Calu3 (cell line): ENCODE measurements at places on chromosomes 11 and 22. TPM values are rescaled to one million over a fixed set of nuclear protein-coding genes. Genes with fewer than 3 reads are reported as not detected.

DNA sequence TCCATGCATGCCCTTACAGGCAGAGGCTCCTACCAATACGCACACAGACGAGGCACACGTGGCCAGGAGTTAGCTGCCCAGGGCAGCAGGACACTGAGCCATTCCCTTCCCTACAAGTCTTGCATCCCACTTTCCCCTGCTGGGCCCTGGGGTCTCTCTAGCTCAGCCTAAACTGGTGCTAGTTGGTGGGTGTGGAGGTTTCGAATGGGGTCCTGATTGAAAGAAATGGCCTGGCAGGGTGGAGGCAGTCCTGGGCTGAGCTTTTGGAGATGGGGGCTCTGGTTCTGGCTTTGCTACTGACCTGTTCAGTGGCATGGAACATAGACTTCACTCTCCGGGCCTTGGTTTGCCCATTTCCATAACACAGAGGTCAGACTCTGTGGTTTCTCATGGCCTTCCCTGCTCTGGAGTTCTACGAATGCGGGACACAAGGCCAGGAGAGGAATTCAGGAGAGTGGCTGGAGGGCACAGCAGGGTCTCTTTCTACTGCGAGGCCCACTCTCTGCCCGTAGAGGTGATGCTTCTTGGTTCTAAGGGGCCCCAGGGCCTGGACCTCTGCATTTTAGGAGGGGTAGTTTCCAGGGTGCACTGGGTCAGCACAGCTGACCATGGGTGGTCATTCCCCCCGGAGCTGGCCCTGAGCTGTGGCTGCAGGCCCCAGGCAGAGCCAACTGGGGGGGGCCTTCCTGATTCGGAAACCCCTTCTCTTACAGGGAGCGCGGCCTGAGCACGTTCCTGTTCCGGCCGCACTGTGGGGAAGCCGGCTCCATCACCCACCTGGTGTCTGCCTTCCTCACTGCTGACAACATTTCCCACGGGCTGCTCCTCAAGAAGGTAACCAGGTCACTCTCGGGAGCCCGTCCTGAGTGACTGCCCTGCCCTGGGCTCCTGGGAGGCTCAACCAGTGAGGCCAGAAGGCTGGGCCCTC is 40.0 kb downstream of the RNF141 start:
- DNase-seq = no peak

DNA sequence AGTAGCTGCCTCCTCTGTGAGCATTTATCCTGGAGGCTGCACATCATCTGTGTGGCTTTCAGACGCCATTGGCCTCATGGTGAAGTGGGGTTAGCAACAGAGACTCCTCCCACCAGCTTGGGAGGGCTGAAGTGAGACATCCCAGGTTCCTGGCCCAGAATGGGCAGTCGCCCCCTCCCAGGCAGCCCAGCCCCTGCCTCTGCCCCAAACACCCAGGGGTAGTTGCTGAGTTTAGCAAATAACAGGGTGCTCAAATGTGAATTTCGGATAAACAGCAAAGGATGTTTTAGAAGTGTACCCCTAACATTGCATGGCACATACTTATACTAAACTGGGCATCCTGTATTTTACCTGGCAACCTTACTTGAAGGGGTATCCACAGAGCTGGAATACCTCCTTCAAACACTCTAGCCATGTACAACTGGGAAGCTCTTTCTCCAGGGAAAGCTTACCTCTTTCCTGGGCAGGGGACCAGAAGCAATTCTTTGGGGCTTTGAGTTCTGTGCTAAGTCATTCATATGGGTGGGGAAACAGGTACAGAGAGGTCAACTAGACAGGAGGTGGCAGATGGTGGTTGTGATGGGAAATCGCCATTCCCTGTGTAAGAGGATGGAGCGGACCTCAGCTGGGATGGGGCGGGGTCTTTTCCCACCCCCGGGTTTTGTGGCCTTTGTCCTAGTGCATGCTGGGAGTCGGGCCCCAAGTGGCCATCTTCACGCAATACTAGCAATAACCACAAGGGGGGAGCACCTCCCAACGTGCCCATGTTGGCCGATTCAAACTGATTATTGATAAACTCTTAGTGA is 19.3 kb downstream of the MTFP1 start:
- peak; percentile 80 for DNase-seq

Gene OR52H1
- not detected in 2 replicates for total RNA-seq

Gene ABTB2
- 24.6 and 24.8 TPM in 2 replicates for total RNA-seq
